ENCODE measurements at places on chromosomes 16 and 17. TPM values are rescaled to one million over a fixed set of nuclear protein-coding genes. Genes with fewer than 3 reads are reported as not detected.

CASKIN1 gene
- polyA plus RNA-seq = 1.6 TPM

DNA sequence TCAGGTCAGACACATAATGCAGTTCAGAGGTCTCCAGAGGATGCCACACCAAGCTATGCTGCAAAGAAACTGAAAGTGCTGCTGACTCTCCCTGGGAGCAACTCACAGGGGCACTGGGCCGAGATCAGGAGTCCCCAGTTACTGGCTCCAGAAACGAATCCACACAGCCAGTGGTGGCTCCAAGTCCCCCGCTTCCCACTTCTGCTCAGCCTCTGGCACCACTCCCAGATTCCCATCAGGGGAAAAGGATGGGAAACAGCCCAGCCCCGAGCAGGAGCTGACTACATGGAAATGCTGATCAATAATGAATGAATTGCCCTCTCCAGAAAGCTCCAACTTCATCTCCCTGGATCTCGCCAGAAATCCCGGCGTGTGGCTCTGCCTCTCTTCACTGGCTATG, 62.3 kb upstream of the CDH5 start:
- DNase-seq = no peak

DNA sequence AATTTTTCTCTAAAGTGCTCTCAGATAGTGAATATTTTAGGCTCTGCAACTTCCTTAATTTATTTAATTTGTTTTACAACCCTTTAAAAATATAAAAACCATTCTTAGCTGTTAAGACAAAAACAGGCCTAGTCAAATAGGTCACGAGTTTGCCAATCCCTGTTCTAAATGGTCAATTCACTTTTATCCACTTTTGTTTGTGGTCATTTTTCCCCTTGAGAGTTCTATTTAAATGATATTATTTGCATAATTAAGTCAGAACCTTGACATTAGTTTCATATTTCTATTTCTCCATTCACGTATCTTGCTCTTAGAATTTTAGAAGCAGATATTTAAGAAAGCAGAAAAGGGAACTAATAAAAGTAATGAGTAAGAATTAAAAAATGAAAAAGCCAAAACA, 4.0 kb downstream of the AMFR start:
- DNase-seq = no peak

LGALS9B gene
- polyA plus RNA-seq = not detected

GRCh38 chr16:69865701-69866100, 85.4 kb upstream of the CLEC18A start:
- no peak for DNase-seq

TMC5 gene
- 0.57 TPM for polyA plus RNA-seq

ADAP2 gene
- polyA plus RNA-seq = 3.8 TPM

All from right renal pelvis (tissue), 4 donors.